ENCODE measurements at places on chromosomes 11 and 22.

DNA sequence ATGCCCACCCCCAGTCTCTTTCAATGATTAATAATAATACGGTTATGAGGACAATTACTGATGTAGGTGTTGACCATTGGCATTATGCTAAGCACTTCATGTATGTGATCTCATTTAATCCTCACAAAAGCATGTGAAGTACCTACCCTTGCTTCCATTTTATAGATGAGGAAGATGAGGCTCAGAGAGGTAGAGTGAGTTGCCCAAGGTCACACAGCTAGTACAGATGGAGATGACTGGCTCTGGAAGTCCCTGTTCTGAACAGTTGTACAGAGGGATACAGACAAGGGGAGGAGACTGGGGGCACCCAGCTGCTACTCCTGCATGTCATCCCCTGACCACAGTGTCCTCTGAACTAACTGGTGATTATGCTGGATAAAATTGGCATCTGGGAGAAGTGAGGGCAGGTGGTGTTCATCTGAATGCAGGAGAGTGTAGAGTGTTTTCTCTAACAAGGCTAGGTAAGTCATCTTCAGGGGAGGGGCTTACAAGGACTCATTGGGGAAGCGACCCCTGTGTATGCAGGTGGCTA is 43.2 kb downstream of the KIAA1671 start:
- no peak overlapping the region for H3K4me3 ChIP-seq
- peaks cover 46% of the 10 kb centered on the region for H3K4me1 ChIP-seq
- peak overlapping the region; percentile 50 for H3K27ac ChIP-seq
- H3K27me3 ChIP-seq: no peaks in the 10 kb centered on the region

GRCh38 chr11:20739107-20739506 is 69.7 kb downstream of the NELL1 start:
- H3K27ac ChIP-seq: no peak overlapping the region
- H3K4me3 ChIP-seq: no peak overlapping the region
- H3K4me1 ChIP-seq: no peaks in the 10 kb centered on the region
- no peak for DNase-seq

- DNase-seq: no peak
- H3K27ac ChIP-seq: no peak overlapping the region
- no peaks in the 10 kb centered on the region for H3K4me1 ChIP-seq
- no peak overlapping the region for H3K4me3 ChIP-seq
- peaks cover 9% of the 10 kb centered on the region for H3K27me3 ChIP-seq
- no peaks in the 10 kb centered on the region for H3K36me3 ChIP-seq
Observed at GRCh38 chr11:119835753-119836152, 106.8 kb upstream of the NECTIN1 start.

DNA sequence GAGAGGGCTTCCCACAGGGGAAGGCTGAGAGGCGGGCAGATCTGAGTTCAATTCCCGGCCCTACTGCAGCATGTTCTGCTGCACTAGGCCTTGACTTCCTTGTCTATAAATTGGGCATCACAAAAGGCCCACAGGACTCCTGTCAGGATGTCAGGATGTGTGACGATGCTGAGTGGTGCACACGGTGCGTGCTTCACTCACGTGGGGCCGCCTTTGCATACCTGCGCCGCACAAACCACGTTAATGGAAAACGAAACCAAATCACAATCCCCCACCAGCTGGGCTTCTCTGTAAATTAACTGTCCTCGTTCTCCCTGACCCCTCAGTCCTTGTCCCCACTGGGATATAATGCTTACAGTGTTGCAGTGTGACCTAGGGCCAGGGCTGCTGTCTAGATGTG is 32.3 kb upstream of the TSPAN18 start:
- no peak for DNase-seq
- H3K27ac ChIP-seq: no peak overlapping the region
- H3K27me3 ChIP-seq: no peaks in the 10 kb centered on the region
- H3K4me1 ChIP-seq: peaks cover 14% of the 10 kb centered on the region

DNA sequence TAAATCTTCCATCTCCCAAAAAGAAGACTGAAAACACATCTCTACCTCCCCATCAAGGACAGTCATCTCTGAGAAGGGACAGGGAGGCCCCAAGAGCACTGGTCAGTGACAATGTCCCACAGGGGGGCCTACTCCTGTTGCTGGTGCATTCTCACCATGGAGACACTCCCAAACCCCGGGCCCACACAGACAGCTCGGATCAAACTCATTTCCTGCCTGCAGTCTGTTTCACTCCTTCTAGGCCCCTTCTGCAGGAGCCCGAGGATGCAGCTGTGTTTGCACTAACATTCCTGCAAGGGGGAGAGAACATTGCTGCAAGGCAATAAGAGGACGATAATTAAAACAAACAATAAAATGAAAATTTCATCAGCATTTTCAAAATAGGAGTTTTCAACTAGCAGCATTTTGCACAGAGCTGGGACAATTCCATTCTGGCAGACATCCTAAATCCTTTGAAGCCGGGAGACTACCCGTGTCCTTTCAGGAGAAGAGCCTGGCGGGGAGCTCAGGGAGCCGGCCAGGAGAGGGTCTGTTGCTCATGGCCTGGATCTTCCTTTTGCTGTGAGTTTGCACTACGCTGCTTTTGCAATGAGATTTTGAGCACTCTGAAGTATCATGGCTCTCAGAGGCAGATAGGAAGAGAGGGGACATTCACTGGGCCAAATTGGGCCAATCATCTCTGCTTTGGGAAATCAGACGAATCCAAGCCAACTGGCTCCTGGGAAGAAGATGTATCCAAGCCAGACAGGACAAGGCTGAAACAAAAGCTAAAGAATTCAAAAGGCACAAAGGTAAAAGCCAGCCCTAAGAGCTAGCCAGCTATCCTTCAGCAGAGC is 33.2 kb downstream of the SPATA19 start:
- H3K27ac ChIP-seq: no peak overlapping the region
- H3K4me3 ChIP-seq: no peak overlapping the region
- peaks cover 55% of the 10 kb centered on the region for H3K27me3 ChIP-seq
- no peaks in the 10 kb centered on the region for H3K36me3 ChIP-seq
- H3K4me1 ChIP-seq: peaks cover 20% of the 10 kb centered on the region
- no peak for DNase-seq

GRCh38 chr22:37186997-37187522 is 987 bp downstream of the C1QTNF6 start:
- DNase-seq: peak; percentile 14
- H3K27me3 ChIP-seq: no peaks in the 10 kb centered on the region
- peak overlapping the region; percentile 86 for H3K27ac ChIP-seq
- H3K36me3 ChIP-seq: no peaks in the 10 kb centered on the region
- peaks cover 49% of the 10 kb centered on the region for H3K4me1 ChIP-seq

DNA sequence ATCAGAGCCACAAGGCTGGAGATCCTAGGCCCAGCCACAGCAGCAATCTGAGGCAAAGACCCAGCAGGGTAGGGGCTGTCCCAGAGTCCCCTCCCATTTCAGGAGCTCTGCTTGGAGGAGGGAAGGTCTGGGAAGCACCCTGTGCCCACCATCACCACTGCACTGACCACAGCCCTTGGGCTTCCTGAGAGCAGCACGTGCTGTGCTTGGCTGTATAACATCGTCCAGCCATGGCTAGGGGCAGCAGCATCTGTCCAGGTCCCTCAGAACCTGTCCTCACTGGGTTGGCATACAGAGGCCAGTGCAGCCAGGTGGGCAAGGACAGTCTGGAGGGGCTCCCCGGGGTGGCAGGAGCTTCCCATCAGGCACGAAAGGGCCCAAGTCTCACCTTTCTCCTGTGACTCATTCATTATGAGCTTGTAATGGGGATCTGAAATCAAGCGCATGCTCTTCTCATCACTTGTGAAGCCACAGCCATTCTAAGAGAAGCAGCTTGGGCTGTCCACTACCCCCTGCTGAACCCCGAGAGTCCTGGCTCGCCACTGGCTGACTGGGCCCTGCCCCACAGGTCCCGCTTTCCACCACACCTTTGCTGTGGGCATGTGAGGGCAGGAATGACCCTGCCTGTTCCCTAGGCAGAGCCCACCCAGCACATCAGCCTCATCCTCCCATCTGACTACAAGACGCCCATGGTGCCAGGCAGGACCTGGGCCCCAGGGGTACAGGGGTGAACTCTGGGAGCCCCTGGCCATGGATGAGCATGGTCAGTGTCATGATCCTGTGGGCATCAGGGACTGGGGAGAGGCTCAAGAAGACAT is 83.3 kb downstream of the MED15 start:
- DNase-seq: no peak
- peaks cover 23% of the 10 kb centered on the region for H3K36me3 ChIP-seq
- no peaks in the 10 kb centered on the region for H3K27me3 ChIP-seq

- H3K27ac ChIP-seq: peak overlapping the region; percentile 60
- H3K4me1 ChIP-seq: peaks cover 48% of the 10 kb centered on the region
- H3K36me3 ChIP-seq: no peaks in the 10 kb centered on the region
- no peak overlapping the region for H3K4me3 ChIP-seq
- no peaks in the 10 kb centered on the region for H3K27me3 ChIP-seq
- DNase-seq: no peak
Observed at GRCh38 chr11:94934362-94934761, 39.0 kb downstream of the CWC15 start.

DNA sequence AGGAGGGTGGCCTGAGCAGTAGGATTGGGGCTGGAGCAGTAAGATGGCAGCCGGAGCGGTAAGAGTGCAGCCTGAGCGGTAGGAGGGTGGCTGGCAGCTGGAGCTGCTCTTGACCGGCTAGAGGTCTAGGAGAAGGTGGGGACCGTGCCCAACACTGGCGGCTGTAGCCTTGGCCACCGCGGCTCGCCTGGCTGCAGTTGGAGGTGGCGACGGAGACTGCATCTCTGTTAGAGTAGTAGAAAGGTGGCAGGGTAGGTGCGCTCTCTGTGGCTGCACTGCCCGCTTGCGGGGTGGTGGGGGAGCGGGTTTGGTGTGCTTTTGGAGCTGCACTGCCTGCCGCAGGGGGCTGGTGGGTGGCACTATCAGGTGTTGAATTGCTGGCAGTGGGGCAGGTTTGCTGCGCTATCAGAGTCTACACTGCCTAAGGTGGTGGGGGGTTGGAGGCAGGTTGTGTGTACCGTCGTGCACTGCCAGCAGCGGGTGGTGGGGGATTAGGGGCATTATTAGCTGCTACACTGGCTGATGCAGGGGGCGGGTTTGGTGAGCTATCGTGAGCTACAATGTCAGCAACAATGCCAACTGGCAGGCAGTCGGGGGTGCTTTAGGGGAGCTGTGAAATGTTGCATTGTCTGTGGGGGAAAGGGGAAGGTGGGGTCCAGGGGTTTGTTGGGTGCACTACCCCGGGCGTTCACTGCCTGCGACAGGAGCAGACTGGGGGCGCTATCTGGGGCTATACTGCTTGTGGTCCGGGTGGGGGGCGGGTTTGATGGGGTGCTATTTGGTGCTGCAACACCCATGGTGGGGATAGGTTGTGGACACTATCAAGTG is 4461.3 kb upstream of the OR11H1 start:
- H3K27me3 ChIP-seq: peaks cover 15% of the 10 kb centered on the region
- DNase-seq: no peak
- H3K4me3 ChIP-seq: no peak overlapping the region

- H3K27ac ChIP-seq: no peak overlapping the region
- no peaks in the 10 kb centered on the region for H3K36me3 ChIP-seq
- no peak overlapping the region for H3K4me3 ChIP-seq
- H3K27me3 ChIP-seq: no peaks in the 10 kb centered on the region
- DNase-seq: no peak
Observed at GRCh38 chr11:12810568-12810894, 136.3 kb downstream of the TEAD1 start.

GRCh38 chr11:112355726-112356125 is 95.1 kb upstream of the PLET1 start:
- no peak overlapping the region for H3K27ac ChIP-seq
- DNase-seq: no peak
- no peaks in the 10 kb centered on the region for H3K27me3 ChIP-seq
- no peaks in the 10 kb centered on the region for H3K36me3 ChIP-seq

GRCh38 chr22:46508491-46508999 is 28.9 kb downstream of the CELSR1 start:
- no peaks in the 10 kb centered on the region for H3K4me1 ChIP-seq
- H3K4me3 ChIP-seq: no peak overlapping the region
- peaks cover 23% of the 10 kb centered on the region for H3K27me3 ChIP-seq
- no peaks in the 10 kb centered on the region for H3K36me3 ChIP-seq

GRCh38 chr11:313787-314553 is at the start of gene IFITM1:
Gene IFITM1 (plus strand): TSS chr11:314040. CDS start chr11:314171, 131 bp downstream.
- H3K4me1 ChIP-seq: peaks cover 62% of the 10 kb centered on the region
- peak within 1 kb of the TSS; percentile 74 for H3K4me3 ChIP-seq
- peaks cover 67% of the 10 kb centered on the region for H3K27me3 ChIP-seq
- H3K27ac ChIP-seq: peak within 1 kb of the TSS; percentile 94
- no peaks in the 10 kb centered on the region for H3K36me3 ChIP-seq
- DNase-seq: no peak

GRCh38 chr11:129530154-129530895 is 154.7 kb downstream of the BARX2 start:
- DNase-seq: no peak
- H3K4me1 ChIP-seq: no peaks in the 10 kb centered on the region
- no peak overlapping the region for H3K4me3 ChIP-seq
- H3K27me3 ChIP-seq: no peaks in the 10 kb centered on the region
- H3K36me3 ChIP-seq: no peaks in the 10 kb centered on the region
- no peak overlapping the region for H3K27ac ChIP-seq

DNA sequence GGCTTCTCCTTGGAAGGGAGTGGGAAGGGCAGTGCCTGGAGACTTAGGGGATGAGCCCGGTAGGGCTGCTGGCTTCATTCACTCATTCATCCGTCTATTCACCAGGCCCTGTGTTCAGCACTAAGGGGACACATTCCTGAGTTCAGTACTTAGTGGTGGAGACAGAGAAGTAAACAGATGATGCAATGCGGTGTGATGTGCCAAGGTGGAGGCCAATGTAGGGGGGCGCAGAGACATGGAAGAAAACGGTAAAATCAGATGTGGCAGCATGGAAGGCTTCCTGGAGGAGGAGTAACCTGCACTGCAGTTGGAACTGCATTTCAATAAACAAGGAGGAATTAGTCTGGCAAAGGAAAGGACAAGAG is 21.3 kb downstream of the GRIK4 start:
- H3K4me3 ChIP-seq: no peak overlapping the region
- no peak overlapping the region for H3K27ac ChIP-seq
- no peaks in the 10 kb centered on the region for H3K36me3 ChIP-seq

GRCh38 chr11:69799582-69799981 is 19.6 kb downstream of the FGF3 start:
- no peak overlapping the region for H3K4me3 ChIP-seq
- no peak overlapping the region for H3K27ac ChIP-seq
- no peaks in the 10 kb centered on the region for H3K36me3 ChIP-seq
- no peak for DNase-seq

GRCh38 chr11:12885717-12886239 is 123.3 kb upstream of the RASSF10 start:
- no peak overlapping the region for H3K27ac ChIP-seq
- H3K27me3 ChIP-seq: no peaks in the 10 kb centered on the region
